NAMALWA (cell line): ENCODE measurements at places on chromosomes 12 and 14.

DNA sequence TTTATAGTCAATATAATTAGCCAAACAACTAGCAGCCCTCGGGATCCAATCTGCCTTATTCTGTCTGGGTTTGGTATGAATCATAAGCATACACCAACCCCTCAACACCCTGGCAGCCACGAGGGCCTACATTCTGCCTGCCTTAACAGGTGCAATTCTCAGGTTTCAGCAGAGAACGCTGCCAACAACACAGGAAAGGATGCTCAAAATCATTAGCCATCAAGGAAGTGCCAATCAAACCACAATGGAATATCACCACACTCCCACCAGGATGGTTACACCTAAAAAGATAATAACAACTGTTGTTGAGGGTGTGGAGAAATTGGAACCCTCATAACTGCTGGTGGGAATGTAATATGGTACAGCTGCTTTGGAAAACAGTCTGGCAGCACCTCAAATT, 122.8 kb downstream of the TTC7B start:
- DNase-seq = no peak

DNA sequence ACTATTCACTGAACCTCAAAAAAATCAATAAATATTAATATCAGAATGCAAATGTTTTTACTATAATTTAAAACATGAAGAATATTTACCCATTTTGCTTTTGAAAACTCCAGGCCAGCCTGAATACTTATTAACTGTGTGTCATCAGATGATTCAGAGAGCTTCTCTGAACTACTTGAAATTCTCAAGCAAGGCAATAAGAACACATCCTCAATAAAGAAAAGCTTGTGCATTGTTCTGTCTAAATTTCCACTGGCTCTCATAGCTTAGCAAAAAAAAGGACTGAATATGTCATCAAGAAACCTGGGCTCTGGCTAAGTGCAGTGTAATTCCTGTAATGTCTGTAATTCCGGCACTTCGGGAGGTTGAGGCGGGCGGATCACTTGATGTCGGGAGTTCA, 194.1 kb downstream of the BTG1 start:
- DNase-seq = no peak

DNA sequence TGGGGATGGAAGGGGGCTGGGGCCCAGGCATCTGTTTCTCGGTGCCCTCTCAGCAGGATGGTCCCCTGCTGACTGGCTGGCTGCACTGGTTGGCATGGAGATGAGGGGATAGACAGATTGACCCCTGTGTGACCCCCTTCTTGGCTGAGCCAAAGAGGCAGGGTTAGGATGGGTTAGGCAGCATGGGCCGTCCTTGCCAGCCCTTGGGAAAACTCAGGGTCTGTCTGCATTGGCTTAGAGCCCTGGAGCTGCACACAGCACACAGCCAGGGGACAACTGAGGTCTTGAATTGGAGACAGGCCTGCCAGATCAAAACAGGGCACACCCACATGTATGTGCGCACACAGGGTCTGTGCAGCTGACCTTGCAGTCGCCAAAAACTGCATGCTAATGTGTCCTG, 11.2 kb upstream of the LRP1-AS start:
- DNase-seq = no peak

GRCh38 chr14:67515386-67516079, 17.6 kb upstream of the PLEKHH1 start:
- DNase-seq = peak; percentile 32

GRCh38 chr12:39638840-39639239, 19.2 kb upstream of the ABCD2 start:
- DNase-seq = no peak

- DNase-seq = no peak
These were observed 27.3 kb downstream of the ABCD2 start for GRCh38 chr12:39592295-39592694.

DNA sequence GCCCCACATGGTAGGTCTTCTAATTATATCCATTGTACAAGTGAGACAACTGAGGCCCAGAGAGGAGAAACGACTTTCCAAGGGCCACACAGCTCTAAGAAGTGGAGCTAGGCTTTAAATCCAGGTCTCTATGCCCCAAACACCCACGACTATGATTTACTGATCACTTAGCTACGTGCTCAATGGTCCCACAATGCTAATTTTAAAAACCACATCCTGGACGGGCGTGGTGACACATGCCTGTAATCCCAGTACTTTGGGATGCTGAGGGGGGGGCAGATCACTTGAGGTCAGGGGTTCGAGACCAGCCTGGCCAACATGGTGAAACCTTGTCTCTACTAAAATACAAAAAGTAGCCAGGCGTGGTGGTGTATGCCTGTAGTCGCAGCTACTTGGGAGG, 8.4 kb upstream of the MLEC start:
- DNase-seq = no peak

GRCh38 chr12:45458238-45458637, 242.3 kb downstream of the ANO6 start:
- DNase-seq = no peak

DNA sequence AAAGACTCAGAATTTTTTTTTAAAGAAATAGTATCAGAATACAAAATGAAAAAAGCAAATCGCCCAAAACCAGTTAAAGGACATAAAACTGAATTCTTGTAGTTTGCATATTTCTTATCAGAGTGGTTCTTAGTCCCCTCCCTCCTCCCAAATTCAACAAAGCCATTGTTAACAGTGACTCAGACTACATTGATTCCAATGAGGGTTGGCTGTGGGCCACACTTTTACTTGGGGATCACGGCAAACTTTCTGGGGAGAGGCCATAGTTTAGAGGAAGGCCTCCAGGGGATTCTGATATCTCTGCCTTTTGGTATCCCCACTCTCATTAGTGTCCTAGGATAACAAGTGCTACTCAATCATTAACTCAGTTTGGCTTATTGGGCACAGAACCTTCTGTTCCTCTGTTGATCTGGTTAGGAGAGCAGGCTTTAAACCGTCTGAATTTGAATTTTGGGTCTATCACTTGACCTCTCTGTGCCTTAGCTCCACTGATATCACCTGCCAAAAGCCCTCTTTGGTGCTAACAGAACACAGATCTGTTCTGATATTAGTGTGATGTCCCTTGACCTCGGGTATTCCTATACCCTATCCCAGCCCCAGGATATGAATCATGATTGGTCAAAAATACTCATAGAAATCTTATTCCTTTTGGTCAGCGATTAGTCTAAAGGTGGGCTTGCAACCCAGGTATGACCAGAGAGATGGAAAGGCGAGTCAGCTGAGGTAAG, 45.2 kb upstream of the APPL2 start:
- DNase-seq = no peak

- DNase-seq = no peak
These were observed 34.8 kb downstream of the TIMELESS start for GRCh38 chr12:56414401-56414800.

DNA sequence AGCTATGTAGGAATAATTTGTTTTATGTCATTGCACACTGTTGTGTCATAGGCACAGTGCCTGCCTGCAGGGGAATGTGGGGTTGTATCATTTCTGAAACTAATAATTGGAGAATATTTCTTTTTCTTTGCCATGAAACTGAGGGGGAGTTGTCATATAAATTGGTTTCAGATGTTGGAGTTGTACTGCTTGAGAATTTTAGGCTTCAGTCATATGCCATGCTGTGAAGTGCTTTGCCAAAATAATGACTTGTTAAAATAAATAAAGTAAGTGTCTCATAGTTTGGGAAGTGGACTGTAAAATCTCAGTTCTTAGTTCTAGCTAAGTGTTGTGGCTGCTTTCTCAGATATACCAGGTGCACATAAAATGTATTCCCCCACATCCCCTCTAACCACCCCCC, 116.8 kb downstream of the DAAM1 start:
- no peak for DNase-seq

DNA sequence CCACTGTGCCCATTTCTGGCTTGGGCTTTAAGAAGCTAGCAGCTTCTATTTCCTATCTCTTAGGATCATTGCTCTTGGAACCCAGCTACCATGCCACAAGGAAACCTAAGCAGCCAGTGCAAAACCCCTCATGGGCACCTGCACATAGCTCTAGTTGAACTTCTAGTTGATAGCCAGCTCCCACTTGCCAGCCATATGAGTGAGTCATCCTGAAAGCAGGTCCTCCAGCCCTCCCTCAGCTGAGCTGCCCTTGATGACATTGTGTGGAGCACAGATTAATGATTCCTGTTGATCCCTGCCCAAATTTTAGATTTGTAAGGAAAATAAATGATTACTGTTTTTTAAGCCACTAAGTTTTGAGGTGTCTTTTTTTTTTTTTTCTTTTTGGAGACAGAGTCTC, 234.2 kb upstream of the FBXO33 start:
- DNase-seq = no peak

- peak; percentile 67 for DNase-seq
These were observed 1.2 kb upstream of the SH2B3 start for GRCh38 chr12:111404362-111405148.

GRCh38 chr12:68264857-68265256, 11.5 kb upstream of the IL22 start:
- no peak for DNase-seq

DNA sequence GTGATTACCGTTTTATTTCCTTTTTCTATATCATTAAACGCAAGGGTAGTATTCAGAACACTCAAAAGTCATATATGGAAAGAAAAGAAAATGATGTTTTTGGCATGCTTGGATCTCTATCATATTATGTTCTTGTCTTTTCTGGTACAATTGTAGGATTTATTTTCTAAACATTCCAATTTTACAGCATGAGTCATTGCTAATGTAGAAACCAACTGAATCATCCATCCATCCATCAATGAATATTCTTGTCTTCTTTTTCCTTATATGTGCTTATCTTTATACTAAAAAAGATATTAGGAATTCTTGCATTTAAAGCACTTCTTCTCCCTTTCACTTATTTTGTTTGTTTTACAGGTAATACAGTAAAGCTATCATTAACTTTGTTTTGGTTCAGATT, 20.4 kb upstream of the AMIGO2 start:
- no peak for DNase-seq

DNA sequence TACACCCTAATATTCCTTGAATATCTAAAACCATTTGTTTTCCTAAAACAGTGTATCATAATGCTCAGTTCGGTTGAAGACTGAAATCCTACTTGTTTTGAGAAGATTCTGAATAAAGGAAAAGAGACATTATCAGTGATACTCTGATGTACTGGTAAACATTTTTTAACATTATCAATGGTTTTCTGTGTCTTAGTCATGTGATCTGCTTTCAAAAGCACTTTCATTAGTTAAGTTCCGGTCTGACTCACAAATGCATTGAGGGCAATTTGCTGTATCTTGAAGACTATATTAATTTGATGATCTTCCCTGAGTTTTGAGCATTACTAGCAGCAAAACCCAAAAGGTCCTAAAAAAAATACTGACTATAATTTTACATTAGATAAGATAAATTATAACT, 145.6 kb downstream of the PRKD1 start:
- DNase-seq = no peak

DNA sequence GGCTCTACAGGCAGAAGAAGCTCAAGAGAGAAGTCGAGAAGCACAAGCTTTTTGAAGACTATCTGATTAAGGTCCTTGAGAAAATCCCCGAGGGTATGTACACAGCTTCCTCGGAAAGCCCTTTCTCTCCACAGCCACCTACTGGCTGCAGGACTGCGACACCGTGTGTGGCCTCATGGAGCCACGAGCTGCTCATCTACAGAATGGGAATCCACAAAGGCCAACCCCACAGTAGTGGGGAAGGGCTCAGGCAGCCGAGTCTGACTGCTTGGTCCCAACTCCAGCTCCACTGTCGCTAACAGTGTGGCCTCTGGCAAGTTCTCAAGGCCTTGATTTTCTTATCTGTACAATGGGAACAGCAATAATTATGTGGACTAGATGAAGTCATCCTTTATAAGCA, 2.5 kb downstream of the CCDC197 start:
- no peak for DNase-seq

DNA sequence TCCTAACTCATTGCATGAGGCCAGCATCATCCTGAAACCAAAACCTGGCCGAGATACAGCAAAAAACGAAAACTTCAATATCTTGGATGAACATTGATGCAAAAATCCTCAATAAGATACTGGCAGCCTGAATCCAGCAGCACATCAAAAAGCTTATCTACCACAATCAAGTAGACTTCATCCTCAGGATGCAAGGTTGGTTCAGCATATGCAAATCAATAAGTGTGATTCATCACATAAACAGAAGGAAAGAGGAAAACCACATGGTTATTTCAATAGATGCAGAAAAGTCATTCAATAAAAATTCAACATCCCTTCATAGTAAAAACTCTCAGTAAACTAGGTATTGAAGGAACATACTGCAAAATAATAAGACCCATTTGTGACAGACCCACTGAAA, 56.5 kb upstream of the PPFIA2 start:
- no peak for DNase-seq

DNA sequence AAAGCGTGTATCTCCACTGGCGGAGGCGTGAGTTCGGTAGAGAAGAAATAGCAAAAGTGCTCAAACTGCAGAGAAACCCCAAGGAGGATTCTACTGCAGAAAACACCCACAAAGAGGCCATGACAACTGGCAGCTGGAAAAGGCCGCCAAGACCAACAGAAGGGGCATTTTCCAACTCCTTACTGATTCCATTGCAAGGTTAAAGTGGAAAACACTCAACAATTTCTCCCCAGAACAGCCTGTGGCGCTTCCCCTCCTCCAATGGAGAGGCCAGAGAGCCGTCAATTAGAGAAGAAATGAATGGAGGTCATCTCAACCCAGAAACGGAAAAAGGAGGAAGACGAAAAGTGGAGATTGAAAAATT, 618 bp upstream of the ANKRD52 start:
- DNase-seq = no peak

- no peak for DNase-seq
These were observed 1.2 kb upstream of the MED13L start for GRCh38 chr12:116278667-116279066.

GRCh38 chr14:69501423-69501838, 16.9 kb downstream of the PLEKHD1 start:
- DNase-seq = no peak

DNA sequence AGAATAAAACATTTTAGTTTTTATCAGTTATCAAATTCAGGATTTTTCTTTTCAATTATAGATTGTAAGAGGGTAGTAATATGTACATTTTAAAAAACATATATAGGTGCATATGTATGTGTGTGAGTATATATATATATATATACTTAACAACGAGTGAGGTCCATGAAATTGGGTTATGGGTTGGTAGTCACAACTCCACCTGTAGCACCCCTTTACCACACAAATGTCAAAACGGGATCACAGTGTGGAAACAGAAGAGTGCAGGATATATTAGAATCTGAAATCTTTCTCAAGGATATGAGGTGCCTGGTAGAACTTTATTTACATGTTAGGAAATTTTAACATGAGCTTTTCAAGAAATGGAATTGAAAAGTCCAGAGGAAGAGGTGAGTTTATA, 31.3 kb downstream of the MIA2 start:
- DNase-seq = no peak

DNA sequence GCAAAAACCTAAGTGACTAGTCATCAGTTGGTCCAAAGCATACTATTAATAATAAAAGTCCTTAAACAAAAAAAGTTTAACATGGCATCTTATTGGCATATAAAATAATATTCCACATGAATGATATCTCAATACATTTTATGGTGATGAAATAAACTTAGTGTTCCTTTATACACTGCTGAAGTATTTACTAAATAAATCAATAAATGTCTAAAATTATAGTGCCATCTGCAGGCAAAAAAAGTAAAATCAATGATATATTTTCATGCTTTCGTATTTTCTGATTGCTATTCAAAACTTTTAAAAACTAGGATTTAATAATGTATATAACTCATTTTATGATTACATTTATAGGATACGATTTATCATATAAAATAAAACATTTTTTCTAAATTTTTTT, 30.5 kb downstream of the PUS7L start:
- DNase-seq = peak; percentile 25

- no peak for DNase-seq
These were observed 59.8 kb downstream of the NPAS3 start for GRCh38 chr14:32998433-32998832.

GRCh38 chr12:85872497-85873091, 1.5 kb upstream of the NTS start:
- DNase-seq = peak; percentile 75
